ENCODE measurements at places on chromosomes 11 and 22. TPM values are rescaled to one million over a fixed set of nuclear protein-coding genes. Genes with fewer than 3 reads are reported as not detected.

Gene BRMS1
- total RNA-seq, result 34.5 TPM

Gene ACRV1
- not detected for total RNA-seq

Gene BEST1
- total RNA-seq, result 3.5 TPM

Gene CDKN1C
- total RNA-seq, result 470 TPM

Gene MMP1
- 24.6 TPM for total RNA-seq

Gene LRRC32
- total RNA-seq, result 25.5 TPM

Gene ART1
- total RNA-seq, result not detected

Gene CCDC81
- total RNA-seq, result 0.33 TPM

GRCh38 chr11:12746593-12747097 lies 72.4 kb downstream of the TEAD1 start:
- H3K4me3 ChIP-seq, result no peak overlapping the region
- DNase-seq, result peak; percentile 79
- peaks cover 27% of the 10 kb centered on the region for H3K4me1 ChIP-seq
- H3K27ac ChIP-seq, result peak overlapping the region; percentile 24
- no peaks in the 10 kb centered on the region for H3K36me3 ChIP-seq
- no peaks in the 10 kb centered on the region for H3K27me3 ChIP-seq

- no peaks in the 10 kb centered on the region for H3K4me1 ChIP-seq
- no peak overlapping the region for H3K27ac ChIP-seq
- peaks cover 3% of the 10 kb centered on the region for H3K27me3 ChIP-seq
- no peaks in the 10 kb centered on the region for H3K36me3 ChIP-seq
Observed at GRCh38 chr22:26401726-26402125, 27.3 kb upstream of the ASPHD2 start.

- DNase-seq, result no peak
- peaks cover 21% of the 10 kb centered on the region for H3K27me3 ChIP-seq
- H3K36me3 ChIP-seq, result no peaks in the 10 kb centered on the region
- H3K27ac ChIP-seq, result no peak overlapping the region
Observed at GRCh38 chr11:72235351-72236057, 8.5 kb downstream of the PHOX2A start.

- peaks cover 22% of the 10 kb centered on the region for H3K4me1 ChIP-seq
- H3K36me3 ChIP-seq, result no peaks in the 10 kb centered on the region
- H3K4me3 ChIP-seq, result no peak overlapping the region
- DNase-seq, result peak; percentile 39
- peak overlapping the region; percentile 50 for H3K27ac ChIP-seq
Observed at GRCh38 chr11:12170984-12171383, 60.6 kb downstream of the MICAL2 start.

GRCh38 chr11:206526-207207 lies 532 bp downstream of the BET1L start:
- peaks cover 26% of the 10 kb centered on the region for H3K4me1 ChIP-seq
- H3K4me3 ChIP-seq, result peak overlapping the region; percentile 69
- H3K27ac ChIP-seq, result peak overlapping the region; percentile 94

DNA sequence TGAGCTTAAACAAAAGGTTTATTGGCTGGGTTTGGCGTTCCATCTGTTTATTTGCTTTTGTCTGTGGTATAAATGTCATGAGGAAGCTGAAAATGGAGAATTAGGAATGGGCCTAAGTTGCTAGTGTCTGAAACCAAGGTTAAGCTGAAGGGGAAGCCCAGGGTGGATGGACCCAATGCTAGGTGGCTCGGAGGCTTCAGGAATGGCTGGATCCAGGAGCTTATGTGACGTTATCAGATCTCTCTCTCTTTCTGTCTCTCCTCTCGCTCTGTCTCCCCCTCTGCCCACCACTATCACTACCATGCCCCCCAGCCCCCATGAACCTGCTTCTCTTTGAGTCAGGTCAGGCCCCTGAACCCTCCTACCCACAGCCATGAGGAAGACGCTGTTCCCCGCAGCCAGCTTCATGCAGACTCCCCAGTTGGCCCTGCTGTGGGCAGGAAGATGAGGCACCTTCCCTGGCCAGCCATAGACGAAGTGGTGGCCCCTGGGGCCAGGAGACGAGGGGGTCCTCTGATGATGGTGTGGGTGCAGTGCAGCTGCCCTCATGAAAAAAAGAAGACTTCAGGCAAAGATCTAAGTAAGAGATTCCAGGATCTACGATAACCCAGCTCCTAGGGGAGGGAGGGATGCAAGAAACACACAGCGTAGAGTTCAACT lies 101.5 kb downstream of the BRD1 start:
- no peak for DNase-seq
- H3K27me3 ChIP-seq, result peaks cover 48% of the 10 kb centered on the region
- no peak overlapping the region for H3K27ac ChIP-seq
- H3K4me3 ChIP-seq, result no peak overlapping the region
- H3K36me3 ChIP-seq, result no peaks in the 10 kb centered on the region
